T-helper 2 cell (primary cell): ENCODE measurements at places on chromosomes 4 and X.

DNA sequence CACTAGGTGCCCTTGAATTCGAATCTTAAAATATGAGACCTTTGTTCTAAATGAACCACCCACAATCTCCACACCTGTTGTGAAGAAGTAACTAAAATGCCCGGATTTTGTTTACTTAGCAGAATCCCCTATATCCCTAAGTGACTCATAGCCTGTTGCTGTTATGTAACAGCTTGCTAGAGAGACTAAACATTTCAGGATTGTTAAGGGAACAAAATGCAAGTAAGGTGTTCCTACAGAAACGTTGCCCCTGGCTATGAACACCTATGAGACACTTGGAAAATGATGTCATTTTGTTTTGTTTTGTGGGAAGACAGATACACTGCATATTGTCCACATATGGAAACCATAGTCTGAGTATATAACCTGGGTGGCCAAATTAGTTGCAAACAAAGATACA, 24.2 kb upstream of the MXRA5 start:
- no peak for DNase-seq

DNA sequence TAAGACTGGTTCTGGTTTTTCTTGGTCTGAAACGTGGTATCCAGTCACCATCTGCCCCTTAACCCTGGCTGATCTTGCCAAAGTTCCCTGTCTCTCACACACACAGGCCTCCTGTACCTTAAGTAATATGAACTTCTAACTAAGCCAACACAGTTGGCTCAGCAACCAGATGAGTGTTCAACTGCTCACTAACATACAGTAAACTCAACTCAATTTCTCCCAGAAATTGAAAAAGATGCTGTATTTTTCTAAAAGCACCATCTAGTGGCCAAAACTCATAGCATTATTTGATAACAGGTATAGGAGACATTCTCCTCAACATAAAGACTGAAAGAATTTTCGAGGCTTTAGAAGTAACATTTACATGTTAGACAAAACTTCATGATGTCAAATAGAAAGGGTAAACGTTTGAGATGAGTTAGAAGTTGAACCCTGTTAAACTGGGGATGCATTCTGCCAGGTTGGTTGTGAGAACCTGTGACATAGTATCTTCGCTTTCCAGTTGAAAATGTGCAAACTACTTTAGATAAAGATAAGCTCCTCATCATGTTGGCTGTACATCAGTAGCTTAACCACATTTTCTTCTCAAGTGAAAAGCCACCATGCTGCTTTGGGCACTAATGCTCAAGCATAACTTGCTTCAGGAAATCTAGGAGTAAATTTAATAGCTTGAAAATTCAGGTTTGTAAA, 31.2 kb downstream of the CCNI start:
- DNase-seq, result no peak

DNA sequence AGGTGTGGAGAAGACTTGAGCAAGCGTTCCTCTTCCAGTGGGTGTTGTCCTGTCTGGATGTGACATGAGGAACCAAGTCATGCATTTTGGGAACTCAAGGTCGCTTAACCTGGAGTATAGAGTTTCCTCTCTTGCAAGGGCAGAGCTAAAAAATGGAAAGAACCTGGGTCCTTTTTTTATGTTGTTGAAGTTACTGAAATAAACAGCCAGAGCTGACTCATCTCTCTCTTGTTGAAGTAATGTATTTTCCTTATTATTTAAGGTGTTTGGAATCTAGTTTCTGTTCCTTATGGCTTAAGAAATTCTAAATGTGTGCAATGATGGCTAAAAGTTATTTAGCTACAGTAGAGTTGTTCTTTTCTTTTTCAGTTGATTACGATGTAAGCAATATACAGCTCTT, 314.5 kb downstream of the CAMK2D start:
- no peak for DNase-seq

GRCh38 chr4:163866728-163867315, 372.3 kb downstream of the TMA16 start:
- DNase-seq, result peak; percentile 5

DNA sequence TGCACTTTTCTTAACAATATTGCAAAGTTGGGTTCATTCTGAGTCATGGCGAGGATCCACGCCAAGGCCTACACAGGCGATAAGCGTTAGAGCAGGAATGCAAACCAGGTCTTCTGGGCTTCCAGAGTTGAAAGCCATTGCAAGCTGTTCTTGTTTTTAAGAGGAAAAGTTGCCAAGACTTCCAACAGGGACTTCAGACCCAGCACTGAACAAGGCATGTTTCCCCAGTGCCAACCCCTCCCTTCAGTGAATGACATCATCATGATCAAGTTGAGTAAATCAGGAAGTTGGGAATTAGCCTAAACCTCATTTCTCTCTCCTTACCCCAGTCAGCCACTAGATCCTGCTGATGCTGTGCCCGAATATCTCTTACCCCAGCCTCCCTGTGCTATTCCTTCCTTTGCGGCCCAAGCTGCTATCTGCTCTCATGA, 355.1 kb downstream of the HS3ST1 start:
- no peak for DNase-seq

- DNase-seq, result no peak
These were observed 405 bp downstream of the CENPE start for GRCh38 chr4:103197765-103198110.

DNA sequence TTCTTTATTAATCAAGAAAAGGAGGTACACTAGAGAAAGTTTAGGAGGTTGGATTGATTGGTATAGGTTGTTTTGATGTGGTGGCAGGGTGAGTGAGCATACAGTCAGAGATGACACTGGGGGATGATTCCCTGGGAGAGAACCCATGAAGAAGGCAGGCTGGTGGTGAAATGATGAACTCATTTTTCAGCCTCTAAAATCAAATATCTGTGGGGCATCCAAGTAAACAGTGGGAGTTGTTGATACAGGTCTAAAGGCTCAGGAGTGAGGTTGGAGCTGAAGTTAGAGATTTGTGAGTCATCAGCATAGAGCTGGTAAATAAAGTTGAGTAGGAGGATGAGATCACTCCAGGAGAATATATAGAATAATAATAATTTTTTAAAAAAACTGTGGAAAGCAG, 10.0 kb upstream of the AP1S2 start:
- DNase-seq, result no peak

- no peak for DNase-seq
These were observed 328.4 kb upstream of the HAND2 start for GRCh38 chr4:173858471-173858870.

- no peak for DNase-seq
These were observed 15.8 kb upstream of the LDB2 start for GRCh38 chr4:16914208-16914607.
